ENCODE measurements at places on chromosomes 3 and 15.

GRCh38 chr3:185646382-185647133, 60.5 kb downstream of the SENP2 start:
- no peak for DNase-seq

GRCh38 chr15:89105147-89105546, 16.9 kb downstream of the ABHD2 start:
- no peak for DNase-seq

DNA sequence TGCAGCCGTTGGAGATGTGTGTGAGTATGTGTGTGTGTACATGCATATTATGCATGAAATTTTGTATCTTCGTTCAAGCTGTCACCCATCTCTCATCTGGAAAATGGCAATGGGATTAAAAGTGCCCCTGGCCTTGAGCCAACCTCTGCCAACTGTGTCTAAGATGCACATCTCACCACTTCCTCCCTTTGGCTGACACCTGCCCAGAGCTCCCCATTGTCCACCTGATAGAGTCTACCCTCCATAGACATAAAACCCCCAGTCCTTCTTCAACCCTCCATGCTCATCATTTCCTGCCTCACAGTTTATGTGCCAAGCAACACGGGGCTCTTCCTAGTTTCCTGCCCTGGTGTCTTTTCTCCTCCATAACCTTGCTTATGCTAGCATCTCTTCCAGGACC, 187.5 kb upstream of the HES1 start:
- no peak for DNase-seq

DNA sequence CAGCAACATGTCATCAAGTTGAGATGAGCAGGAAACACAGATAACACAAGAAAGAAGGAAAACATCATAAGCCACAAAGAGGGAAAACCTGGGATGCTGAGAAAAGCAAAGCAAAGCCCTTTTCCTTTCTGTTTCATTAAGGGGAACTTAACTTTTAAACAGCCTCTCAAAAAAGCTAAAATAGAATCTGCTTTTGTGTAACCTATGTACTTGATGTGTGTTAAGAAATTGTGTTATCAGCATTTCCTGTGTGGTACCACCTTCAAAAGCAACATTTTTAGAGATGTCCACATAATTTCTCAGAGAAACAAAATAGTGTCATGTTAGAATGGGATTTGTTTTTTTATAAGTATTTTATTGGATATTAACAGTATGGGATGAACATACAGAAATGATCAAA, 206.2 kb downstream of the IL20RB start:
- no peak for DNase-seq

DNA sequence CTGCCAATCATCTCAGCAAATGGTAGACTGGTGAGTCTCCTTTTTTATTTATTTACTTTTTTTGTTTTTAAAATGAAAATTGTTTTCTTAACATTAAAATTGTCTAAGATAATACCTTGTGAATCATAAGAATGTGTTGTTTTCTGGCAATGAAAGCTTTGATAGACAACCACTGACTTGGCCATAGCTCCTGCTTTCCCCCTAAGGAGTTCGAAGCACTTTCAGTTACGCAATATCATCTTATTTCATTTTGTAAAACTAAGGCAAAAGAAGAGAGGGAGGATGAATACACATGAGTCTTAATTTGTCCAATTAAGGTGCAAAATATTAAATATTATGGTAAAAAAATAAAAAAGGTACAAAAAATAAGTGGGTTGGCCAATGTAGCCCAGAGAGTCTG, 74.8 kb upstream of the PLCL2 start:
- DNase-seq, result no peak

GRCh38 chr3:117463276-117464115, 753.9 kb downstream of the TUSC7 start:
- DNase-seq, result no peak

DNA sequence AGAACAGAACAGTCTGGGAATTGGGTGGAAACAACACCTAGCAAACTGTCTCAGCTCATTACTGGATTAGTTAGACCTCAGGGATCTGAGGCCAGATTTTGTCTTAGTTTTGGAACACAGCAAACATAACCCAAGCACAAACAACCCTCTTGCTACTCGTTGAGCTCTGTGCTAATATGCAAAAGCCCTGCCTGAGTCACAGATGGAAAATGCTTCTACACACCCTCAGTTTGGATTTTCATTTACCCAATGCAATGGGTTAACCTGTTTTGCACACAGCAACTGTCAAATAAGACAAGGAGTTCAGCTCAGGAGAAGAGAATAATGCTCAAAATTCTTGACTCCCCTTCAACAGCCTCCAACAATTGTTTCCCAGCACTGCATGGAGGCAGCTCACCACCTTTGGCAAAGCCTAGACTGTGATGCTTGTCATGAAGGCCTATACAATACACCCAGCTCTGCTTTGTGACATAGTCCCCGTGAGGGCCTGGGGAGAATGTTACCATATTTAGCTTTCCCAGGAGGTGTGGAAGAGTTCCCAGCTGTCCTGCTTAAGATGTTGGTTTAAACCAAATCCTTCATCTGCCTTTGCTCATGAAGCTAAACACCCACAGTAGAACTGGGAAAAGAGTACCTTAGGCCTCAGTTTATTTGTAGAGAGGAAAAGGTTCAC, 68.9 kb upstream of the MNS1 start:
- no peak for DNase-seq

DNA sequence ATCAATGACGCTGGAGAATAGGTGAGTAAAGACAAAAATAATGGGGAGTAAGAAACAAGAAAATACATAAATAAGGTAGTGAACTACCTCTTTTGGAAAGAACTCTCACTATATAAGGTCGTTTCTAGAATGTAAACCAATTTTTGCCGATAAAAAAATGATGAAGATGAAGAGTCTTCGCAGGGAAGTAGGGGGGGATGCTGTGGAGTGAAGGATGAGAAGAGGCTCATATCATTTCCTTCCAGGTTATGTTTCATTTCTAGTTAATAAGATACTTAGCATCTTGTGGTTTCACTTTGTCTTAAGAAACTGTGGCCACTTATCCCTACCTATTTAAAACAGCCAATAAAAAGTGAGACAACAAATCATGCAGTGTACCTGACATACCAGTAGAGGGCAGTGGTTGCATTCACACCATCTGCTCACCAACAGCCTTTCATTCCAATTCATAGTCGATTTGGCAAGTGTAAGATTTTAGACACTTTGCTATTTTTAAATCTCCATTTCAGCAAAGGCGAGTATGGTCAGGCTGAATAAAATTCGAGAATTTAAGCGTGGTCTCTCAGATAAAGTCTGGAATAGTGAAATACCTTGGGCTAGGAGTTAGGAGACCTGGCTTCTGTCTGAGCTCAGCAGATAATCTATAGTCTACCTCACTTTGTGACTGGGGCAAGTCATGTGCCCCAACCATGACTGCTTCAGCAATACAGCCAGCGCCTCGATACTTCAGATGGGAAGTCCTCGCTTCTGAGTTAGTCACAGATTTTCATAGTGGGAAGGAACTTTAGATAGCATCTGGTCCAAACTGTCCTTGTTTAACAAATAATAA, 28.9 kb upstream of the ICE2 start:
- peak; percentile 13 for DNase-seq

- DNase-seq, result no peak
Measured at GRCh38 chr3:10420745-10421475, 84.5 kb downstream of the ATP2B2 start.

GRCh38 chr15:98876451-98877369, 130.9 kb downstream of the PGPEP1L start:
- no peak for DNase-seq

GRCh38 chr15:42191610-42192346, 16.3 kb downstream of the VPS39 start:
- no peak for DNase-seq

DNA sequence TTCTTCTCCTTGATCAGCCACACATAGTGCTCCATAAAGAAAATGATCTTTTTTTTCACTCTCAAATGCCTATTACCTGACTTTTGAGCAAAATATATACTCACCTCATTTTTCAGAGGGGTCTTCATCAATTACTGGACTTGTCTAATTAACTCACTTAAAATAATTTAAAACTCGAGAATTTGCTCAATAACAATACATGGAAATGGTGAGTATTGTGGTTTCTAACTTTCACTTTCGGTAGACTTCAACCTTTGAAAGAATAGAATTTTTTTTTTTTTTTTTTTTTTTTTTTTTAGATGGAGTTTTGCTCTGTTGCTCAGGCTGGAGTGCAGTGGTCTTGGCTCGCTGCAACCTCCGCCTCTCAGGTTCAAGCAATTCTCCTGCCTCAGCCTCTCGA, 17.7 kb upstream of the EPHB1 start:
- no peak for DNase-seq

DNA sequence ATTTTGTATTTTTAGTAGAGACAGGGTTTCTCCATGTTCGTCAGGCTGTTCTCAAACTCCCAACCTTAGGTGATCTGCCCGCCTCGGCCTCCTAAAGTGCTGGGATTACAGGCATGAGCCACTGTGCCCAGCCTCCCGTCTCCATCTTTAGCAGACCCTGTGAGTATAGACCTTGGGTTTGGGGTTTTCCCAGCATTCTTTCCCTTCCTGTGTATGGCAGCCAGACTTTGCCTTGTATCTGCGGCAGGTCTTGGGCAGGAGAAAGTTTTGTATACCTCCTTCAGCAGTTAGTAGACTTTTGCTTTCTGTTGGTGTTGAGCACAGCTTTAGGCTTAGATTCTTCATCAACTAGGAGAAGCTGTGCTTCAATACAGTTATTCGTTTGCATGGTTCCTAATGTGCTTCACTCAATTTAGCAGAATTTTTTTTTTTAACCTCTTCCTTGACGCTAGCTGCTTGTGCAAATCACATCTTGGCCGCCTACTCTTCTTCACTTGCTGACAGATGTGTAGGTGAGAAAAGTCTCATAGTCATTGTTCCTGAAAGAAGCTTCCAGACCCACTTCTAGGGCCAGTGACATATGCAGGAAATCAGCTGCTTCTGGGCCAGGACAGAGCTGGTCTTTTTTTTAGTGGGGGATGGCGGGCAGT, 38.4 kb downstream of the MAP2K1 start:
- no peak for DNase-seq

- DNase-seq, result no peak
Measured at GRCh38 chr3:123739106-123739505, 145.0 kb downstream of the MYLK start.

GRCh38 chr3:136559896-136560295, 192.3 kb downstream of the STAG1 start:
- DNase-seq, result no peak

DNA sequence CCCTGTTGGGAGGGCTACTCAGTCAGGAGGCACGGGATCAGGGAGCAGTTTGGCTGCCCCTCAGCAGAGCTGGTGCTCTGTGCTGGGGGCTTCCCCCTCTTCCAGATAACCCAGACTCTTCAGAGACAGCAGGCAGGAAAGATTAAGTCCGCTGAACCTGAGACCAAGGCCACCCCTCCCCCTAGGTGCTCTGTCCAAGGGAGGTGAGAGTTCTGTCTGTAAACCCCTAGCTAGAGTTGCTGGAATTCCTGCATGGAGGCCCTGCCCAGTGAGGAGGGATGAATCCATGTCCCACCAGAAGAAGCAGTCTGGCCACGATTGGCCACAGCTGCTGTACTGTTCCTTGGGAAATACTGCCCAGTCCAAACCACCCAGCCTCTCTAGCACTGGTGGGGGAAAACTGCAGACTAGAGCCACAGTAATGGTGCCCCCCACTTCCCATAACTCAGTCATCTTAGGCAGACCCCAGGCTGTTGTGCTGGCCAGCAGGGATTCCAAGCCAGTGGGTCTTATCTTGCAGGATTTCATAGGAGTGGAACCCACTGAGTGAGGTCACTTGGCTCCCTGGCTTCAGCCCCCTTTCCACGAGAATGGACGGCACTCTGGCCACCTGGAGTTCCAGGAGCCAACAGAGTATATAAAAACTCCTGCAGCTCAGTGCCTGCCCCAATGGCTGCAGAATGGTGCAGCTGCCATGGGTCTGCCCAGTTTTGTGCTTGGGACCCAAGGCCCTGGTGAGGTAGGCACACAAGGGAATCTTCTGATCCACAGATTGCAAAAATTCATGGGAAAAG, 42.9 kb downstream of the NPAP1 start:
- DNase-seq, result no peak

DNA sequence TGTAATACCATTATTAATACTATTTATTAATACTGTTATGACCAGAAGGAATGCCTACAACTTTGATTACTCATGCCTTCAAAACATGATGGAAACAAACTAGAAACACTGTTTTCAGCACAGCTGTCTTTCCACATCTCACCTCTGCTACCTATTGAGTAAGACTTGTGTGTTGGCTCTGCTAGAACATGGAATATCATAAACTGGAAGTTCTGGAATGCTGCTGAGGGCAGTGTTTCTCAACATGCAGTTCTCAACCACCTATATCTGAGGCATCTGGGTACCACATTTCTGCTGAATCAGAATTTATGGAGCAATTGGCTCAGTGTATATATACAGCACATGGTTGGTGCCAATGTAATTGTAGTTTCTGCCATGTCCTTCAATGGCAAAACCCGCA, 392.1 kb downstream of the TUSC7 start:
- DNase-seq, result no peak

- DNase-seq, result no peak
Measured at GRCh38 chr15:93290618-93290946, 201.6 kb upstream of the RGMA start.

GRCh38 chr3:39106281-39106811, 1.1 kb downstream of the GORASP1 start:
- no peak for DNase-seq

- DNase-seq, result no peak
Measured at GRCh38 chr3:151875759-151876158, 2.3 kb downstream of the SUCNR1 start.

DNA sequence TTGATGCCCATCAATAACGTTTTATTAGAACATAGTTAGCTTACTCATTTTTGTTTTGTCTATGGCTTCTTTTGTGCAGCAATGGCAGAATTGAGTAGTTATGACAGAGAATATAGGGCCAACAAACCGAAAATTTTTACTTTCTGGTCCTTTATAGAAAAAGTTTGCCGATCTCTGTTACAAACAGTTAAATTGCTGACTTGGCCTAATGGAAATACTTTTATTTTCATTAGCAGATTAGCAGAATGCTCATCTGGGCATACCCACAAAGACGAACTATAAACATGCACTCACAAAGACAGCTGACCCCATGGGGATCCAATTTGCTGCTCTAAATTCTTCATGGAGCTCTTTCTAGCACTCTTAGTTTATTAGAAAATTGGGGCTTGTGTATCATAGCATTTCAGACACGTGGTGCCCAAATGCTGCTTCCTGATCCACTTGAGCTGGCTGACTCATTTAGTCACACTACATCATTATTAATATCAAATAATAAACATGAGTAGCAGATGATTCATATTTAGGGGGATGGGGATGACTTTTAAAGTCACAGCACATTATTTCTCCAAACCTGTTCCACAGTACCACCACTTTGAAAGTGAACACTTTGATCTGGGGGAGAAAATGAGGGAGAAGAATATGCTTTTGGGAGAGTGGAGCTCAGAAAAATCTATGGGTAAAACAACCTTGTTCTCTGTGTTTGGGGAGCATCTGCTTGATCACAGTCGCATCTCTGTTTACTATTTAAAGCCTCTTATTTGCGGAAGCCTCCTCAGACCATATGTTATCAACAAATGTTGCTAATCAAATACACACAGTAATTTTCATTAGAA, 228.1 kb upstream of the FEZF2 start:
- no peak for DNase-seq

DNA sequence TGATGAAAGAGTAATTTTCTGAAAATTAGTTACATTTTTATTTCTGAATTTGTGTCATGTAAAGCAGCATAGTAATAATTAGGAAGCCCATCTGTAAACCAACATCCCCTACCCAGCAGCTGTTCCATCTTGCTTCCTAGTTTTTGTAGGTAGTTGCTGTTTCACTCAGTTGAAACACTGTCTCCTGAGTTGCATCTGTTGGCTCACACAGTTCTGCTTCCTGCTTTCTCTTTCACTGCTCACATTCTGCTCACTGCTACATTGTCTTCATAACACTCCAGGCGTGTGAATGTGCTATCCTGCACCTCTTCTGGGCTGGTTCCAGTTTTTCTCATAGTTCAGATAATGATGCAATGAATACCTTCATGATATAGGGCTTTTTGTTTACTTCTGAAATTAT, 123.4 kb downstream of the EPHB1 start:
- DNase-seq, result no peak
